HT-29 (cell line): ENCODE measurements at places on chromosomes 1 and 21.

DNA sequence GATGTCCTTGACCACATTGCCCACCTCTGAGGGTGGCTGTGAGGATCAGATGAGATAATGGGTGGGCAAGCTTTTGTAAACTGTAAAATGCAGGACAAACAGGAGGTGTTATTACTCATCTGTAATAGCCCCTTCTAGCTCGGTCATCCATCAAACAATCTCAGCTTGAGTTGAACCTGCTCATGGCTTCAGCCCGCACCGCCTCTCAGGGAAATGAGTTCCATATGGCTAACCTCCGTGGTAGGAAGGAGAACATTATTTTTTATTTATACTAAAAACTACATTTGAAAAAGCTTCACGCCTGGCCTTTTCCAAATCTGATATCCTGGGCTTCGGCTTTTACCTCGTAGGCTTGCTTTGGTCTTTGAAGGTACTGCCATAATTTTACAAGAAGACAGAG lies 116.2 kb upstream of the USP24 start:
- no peak for DNase-seq

GRCh38 chr1:3777078-3777547 lies 4.6 kb downstream of the SMIM1 start:
- no peak for DNase-seq

GRCh38 chr1:174964261-174964971 lies 35.3 kb upstream of the CACYBP start:
- DNase-seq: peak; percentile 51

DNA sequence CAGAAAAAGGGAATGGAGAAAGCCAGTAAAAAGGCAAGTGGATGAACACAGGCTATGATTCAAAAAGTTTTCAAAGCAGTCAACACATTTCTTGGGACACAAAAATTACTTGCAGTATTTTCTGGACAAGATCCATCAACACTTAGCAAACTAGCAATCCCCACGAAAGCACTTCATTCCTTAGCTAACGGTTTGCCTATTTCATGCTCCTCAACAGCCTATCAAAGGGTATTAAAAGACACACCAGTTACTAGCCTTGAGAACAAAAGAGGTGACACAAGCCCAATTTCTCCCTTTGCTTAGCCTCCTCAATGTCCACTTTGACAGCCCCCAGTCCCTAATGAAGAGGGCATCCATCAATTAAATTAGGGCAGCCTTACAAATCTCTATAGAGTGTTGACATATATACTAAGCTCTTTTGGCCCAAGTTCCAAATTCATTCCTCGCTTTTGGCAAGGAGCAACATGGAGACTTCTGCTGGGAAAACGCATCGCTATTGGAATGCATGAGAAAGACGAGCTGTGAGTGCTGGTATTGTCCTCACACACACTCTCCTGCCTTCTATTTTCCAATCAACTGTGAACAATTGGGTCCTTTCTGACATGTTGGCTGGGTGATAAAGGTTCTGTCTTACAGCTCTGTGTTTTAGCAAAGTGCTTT lies 180.0 kb downstream of the TNR start:
- no peak for DNase-seq

DNA sequence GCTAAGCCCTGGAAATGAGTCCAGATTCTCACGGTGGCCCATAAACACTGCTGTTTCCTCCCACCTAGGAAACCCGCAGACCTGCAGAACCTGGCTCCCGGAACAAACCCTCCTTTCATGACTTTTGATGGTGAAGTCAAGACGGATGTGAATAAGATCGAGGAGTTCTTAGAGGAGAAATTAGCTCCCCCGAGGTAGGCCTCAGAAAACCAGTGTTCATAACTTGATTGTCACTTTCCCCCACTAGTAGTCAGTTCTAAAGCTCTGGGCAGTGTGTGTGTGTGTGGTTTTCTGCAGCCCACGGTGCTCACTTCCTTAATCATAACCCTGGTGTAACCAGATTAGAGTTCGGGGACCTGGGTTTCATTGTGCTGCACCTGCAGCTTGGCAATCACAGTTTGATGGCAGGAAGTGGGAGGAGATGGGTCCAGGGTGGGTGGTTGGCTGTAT lies 39.1 kb downstream of the CLIC6 start:
- DNase-seq: no peak

DNA sequence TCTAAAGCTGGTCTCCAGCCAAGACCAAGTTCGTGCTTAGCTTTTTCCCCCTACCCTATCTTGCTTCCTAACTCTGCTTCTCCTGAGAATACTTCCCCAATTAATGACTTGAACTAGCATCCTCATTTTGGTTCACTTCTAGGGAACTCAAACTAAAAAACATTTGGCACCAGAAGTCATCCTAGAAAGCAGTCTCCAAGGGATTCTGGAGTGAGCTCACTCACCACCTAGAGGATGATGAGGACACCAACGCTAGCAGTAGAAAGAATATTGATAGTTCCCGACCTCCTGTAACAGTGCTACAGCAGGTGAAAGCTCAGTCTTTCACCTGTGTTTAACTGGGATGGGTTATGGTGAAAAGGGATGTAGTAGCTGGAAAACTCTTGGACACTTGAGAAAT lies 4.7 kb upstream of the PSMB2 start:
- DNase-seq: peak; percentile 20

- DNase-seq: no peak
These were observed 4.4 kb upstream of the FMO2 start for GRCh38 chr1:171180670-171181069.

GRCh38 chr21:25314247-25314646 lies 293.0 kb downstream of the MRPL39 start:
- DNase-seq: no peak

DNA sequence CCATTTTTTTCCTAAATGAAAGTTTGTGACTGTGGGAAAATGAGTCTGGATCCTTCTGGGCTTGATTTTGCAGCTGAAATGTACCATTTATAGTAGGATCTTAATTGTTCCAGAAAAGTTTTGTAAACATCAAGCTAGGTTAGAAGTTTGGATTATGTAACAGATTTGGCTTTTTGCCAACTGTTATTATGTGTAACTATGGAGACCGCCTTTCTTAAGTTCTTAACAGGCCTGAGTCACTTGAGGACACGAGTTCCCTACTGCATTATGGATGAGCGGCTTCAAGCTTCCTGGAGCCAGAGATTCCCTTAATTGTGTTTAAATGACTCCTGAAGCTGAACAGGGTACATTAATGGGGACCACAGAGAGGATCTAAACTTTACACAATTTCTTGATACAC lies 22.2 kb downstream of the SLC25A33 start:
- DNase-seq: peak; percentile 85

DNA sequence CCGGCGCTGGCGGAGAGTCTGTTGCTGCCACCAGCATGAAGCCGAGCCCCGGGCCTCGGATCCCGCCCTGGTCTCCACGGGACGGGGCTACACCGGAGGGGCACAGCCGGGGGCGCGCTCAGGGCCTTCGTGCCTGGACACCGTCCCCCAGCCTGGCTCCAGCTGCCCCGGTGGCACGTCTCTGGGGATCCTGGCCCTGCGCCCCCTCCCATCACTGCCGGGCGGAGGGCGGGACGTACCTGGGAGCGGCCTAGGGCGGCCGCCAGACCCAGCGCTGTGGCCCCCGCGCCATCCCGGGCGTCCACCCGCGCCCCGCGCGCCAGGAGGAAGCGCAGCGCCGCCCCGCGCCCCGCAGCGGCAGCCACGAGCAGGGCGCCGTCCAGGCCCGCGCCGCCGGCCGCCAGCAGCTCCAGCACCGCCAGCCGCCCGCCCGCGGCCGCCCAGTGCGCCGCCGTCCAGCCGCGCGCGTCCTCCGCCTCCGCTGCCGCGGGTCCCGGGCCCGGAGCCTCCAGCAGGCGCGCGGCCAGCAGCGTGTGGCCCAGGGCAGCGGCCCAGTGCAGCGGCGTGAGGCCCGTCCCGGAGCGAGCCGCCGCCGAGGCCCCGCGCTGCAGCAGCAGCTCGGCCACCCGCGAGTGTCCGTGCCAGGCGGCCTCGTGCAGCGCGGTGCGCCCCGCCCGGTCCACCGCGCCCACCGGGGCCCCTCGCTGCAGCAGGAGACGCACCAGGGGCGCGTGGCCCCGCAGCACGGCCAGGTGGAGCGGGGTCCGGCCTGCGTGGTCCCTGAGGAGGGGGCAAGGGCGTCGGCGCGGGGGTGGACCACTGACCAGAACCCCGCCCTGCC lies 1.0 kb downstream of the ANKRD65 start:
- no peak for DNase-seq

DNA sequence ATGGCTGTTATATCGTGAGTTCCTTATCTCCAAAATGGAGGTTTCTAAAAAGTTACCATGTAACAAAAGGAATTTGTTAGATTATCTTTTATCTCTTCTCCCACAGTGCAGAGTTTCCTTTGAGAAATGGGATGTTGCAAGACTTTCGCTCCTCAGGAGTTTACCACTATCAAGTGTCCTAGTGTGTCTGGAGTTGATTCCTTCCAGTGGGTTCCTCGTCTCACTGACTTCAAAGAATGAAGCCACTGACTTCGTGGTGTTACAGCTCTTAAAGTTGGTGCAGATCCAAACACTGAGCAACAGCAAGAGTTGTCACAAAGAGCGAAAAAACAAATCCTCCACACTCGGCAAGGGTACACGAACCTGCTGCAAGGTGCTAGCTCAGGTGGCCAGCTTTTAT lies 37.0 kb downstream of the SPAG17 start:
- DNase-seq: no peak

DNA sequence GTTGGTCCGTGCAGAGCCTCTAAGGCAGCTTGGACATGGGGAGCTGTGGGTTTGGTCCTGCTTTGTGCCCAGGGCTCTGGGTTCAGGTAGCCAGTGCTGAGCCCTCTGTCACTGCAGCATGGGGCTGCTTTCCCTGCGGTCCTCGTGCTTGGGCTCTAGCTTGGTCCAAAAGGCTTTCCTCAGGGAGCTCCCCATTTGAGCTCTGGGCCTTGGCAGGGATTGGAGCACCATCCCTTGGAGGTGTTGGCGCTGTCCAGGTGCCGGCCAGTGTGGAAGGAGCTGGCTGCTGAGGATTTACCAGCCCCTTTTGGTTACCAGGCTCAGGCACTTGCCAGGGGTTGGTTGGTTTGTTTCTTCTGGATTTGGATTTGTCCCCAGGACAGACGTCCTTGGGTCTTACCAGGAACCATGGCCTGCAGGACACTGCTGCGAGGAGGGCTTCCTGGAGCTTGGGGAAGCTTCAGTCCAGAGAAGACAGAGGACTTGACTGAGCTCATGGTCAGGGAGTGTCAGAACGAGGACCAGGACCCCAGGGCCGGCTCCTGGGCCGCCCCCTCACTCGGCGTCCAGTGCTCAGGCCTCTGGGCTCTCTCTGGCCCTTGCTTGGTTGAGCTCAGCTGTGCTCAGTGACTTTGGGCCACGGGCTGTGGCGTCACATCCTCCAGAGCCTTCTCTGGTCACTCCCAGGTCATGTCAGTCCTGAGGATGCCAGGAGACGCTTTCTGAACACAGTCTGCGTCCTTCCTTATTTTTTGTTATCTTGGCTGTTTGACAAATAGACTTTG lies 224.7 kb downstream of the CAMTA1 start:
- no peak for DNase-seq

- DNase-seq: no peak
These were observed 154.1 kb downstream of the CLIC6 start for GRCh38 chr21:34822942-34823341.

DNA sequence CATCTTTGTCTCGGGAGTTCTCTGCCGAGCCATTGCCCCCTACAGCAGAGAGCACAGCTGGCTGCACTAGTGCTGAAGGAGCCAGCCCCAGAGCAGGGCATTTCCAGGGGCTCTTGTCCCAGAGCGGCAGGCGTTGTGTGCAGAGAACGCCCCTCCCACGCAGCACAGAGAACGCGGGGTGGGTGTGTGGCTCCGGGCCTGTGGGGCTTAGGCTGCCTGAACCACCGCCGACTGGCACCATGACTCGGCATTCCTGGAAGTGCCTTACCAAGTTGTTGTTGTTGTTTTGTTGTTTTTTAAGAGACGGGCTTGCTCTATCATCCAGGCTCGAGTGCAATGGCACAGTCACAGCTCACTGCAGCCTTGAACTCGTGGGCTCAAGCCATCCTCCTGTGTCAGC lies 15.8 kb upstream of the DIP2A start:
- no peak for DNase-seq

DNA sequence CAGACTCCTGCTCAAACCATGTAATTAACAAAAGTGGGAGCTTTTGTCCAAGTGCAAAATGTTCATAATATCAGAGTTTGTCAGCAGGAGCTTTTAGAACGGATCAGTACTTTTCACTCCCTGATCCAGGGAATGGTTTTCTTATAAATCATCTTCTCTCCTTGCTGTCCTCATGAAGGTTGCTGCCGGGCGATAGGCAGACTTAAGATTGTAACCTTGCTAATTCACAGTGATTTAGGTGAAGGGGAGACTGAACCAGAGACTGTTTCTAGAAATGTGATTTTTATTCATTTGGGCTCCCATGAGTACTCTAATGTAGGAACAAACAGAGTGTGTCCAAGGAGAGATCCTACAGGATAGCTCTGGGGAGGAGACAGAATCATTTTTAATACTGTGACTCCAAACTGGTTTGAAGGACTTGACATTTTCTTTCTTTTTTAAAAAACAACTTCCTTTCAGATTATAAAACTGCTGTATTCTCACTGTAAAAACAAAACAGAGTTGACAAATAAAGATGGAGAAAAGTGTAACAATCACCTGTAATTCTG lies 23.7 kb downstream of the ELAVL4 start:
- DNase-seq: no peak

DNA sequence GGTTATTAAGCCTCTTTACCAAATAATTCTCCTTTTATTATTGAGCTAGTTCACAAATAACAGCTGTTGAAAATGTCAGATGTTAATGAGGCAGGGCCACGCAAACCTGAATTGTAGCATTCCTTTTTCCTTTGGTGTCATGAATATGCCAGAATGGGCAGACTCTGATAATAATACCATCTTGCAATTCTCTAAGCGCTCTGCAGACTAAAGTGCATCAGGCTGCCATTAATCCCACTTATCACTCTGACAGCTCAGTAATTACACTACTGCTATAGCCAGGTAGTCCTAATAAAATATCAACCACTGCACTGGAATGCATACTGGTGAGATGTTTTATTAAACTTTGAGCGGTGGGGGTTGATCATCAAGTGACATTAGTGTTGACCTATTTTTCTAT lies 177.7 kb downstream of the DPYD start:
- no peak for DNase-seq

- no peak for DNase-seq
These were observed 7.5 kb downstream of the PRPF38B start for GRCh38 chr1:108699375-108700332.

DNA sequence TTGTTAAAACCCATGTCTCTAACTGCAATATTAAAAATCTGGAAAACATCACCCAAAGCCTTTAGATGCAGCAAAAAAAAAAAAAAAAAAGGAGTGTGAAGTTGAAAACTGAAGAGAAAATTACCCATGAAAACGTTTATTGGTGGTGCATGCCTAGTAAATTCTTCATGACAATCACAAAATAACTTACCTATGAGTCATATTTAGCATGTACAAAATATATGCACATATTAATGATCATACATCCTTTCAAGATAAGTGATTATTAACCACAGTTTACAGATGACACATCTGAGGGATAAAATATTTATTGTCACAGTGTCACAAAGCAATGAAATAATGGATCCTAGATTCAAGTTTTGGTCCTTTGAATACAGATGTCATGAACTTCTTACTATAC lies 505.2 kb upstream of the NR5A2 start:
- no peak for DNase-seq
